ENCODE measurements at places on chromosomes 7 and 10.

DNA sequence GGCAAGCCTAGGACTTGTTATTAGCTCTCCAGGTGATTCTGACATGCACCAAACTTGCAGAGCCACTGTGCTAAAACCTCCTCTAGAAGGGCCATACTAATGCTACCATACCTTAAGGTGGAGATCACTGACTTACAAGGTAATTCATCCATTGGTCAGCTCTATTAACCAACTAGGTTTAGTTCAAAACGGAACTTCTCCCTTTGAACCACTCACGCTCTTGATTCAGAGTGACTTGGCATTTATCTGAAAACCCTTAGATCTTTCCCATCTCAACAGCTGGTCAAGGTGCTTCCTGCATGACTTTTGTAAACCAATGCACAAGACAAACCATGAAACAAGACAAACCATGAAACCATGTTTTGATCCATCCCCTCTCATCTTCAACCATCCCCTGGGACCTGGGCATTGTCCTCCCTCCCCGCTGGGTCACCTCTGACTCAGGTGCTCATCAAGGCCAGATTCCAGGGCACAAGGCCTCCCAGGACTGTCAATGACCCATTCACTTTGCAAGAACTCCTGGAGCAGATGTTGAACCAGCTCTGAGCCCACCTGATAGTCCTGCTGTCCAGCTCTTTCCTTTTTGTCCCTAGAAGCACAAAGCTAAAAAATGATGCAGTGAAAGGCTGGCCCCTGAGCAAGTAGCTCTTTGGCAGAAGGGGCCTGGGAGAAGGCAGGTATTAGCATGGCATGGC lies 18.8 kb downstream of the IMPDH1 start:
- no peak for DNase-seq

GRCh38 chr10:23818484-23818883 lies 379.6 kb downstream of the OTUD1 start:
- no peak for DNase-seq

DNA sequence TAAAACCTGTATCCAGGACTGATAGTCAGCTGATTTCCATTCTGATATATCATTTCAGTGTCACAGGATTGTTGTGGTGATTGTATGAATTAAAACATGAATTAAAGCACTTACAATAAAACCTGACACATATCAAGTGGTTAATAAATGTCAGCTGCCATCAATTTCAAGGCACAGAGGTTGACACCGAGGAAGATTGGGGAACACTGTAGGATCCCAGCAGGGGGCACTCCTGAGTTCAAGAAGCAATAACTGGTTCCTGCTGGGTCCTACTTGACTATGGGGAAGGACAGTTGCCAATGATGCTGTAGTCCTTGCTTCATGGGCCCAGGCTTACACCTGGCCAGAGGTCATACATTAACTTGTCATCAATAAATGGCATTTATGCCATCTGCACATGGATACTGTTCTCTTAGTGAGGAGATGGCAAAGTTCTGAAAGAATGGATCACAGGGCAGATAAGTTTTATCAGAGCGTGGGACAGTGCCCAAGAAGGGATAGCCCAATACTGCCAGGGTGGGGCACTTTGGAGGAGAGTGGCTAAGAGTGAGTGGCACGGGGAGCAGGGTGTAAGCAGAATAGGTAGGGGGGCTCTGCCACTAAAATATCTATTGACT lies 24.1 kb downstream of the FZD1 start:
- DNase-seq: no peak

DNA sequence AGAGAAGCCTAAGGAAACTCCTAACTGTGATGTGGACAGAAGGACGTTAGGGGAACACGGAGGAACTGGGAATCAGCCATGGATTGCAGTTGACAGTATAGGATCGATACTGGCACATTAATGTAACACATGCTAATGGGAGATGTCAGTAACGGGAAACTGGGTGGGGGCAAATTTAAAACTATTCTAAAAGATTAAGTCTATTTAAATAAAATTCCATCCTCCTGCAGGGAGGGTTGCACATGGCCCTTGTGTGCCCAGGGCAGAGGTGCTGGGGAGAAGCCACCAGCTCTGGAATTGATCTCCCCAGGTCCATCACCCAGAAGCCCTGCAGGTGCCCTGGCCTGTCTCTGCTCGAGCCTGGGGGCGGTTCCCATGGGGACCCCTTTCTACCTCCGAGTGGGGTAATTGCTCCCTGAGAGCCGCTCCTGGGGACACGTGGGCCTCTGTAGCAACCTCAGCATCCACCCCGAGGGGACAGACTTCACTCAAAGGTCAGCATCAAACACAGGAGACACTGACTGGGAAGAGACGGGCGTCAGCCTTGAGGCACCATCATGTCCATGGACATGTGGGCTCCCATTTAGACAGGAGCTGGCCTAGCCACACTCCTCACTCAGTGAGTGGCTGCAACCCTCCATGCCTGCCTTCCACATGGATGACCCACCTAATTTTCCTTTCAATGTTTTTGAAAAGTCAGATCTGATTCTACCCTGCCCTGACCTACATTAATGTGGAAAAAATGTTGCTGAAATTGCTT lies 21.1 kb downstream of the SCART1 start:
- no peak for DNase-seq

GRCh38 chr7:11141541-11141940 lies 167.9 kb downstream of the PHF14 start:
- DNase-seq: no peak

GRCh38 chr7:4758111-4758510 lies 17.3 kb upstream of the AP5Z1 start:
- no peak for DNase-seq

GRCh38 chr10:66838656-66839055 lies 87.2 kb upstream of the LRRTM3 start:
- DNase-seq: no peak

- no peak for DNase-seq
Measured at GRCh38 chr7:118328505-118329211, 104.2 kb downstream of the ANKRD7 start.

GRCh38 chr10:69904533-69904932 lies 102.8 kb downstream of the COL13A1 start:
- no peak for DNase-seq

DNA sequence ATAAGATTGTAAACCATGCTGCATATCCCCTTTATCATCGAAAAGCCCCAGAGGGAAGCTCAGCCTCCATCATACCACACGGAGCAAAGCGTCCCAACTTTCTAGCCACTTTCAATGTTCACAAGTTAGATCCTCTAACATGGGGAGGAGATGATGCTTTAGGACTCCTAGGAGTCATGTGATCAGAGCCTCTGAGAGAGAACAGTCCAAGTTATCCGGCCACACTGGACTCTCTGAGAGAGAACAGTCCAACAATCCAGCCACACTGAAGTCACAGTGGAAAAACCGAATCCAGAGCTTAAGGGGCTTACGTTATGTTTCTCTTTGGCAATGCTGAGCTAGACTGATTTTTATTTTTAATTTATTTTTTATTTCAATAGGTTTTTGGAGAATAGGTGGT lies 72.5 kb downstream of the MALSU1 start:
- no peak for DNase-seq

GRCh38 chr10:10956681-10957542 lies 60.8 kb upstream of the CELF2 start:
- no peak for DNase-seq

DNA sequence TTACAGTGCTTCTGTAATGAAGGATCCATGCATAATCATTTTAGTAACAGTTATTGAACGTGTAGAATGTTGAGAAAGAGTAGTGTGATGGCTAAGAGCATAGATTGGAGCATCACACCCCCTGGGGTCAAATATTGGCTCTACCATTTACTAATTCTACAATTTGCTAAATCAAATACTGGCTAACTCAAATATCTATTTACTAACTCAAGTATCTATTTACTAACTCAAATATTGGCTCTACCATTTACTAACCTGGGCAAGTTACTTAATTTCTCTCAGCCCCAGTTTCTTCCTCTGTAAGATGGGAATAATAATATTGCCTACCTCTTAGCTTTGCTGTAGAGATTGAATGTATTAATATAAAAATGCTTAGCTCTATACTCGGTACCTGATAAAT lies 64.0 kb downstream of the CDK14 start:
- DNase-seq: no peak

DNA sequence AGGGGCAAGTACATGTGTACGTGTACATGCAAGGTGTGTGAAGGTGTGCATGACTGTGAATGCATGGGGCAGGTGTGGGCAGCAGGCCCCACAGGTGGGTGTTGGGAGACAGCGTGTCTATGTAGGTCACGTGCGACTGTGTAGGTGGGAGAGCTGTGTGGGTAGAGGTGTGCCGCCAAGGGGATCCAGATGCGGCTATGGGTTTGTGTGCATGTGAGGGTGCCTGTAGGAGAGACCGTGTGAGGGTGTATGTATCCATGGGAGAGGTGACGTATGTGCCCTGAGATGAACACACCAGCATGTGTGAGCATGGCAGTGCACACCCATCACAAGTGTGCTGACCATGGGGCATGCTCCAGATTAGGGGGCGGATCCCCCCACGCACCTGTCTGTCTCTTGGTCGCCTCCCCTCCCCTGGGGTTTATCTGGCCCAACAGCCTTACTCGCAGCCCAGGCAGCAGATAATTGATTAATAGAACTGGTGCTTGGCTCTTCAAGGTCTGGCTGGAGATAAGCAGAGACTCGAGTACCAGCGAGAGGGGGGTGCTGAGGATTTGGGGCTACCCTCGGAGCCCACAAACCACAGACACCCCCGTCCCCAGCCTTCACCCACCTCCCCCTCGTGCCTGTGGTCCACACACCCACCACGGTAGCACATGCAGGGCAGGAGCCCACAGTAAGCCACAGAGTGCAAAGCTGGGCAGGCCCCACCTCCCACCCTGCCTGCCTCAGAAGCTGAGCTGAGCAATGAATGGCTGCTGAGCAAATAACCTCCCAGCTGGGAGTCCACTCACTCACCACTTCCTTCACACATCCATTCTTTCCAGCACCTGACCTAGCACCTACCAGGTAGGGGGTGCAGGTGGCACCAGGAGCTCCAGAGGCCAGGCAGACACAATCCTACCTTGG lies 41.4 kb upstream of the ZMIZ1 start:
- no peak for DNase-seq

DNA sequence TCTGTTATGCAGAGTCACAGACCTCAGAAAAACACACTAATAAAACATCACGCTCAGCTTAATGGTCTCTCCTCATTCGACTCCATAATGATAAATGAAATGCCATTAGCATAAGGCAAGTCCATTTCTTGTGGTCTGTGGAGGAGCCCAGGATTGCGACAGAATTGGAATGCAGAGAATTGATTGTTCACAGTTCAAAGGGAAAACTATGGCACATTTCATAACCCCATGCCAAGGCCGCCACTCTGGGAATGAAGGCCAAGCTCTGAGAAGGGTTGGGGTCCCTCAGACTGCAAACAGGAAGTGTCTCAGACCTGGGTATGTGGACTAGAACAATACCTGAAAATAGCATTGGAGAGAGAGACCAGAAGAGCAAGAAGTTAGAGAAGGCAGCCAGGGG lies 398.9 kb downstream of the ADRA2A start:
- peak; percentile 78 for DNase-seq

DNA sequence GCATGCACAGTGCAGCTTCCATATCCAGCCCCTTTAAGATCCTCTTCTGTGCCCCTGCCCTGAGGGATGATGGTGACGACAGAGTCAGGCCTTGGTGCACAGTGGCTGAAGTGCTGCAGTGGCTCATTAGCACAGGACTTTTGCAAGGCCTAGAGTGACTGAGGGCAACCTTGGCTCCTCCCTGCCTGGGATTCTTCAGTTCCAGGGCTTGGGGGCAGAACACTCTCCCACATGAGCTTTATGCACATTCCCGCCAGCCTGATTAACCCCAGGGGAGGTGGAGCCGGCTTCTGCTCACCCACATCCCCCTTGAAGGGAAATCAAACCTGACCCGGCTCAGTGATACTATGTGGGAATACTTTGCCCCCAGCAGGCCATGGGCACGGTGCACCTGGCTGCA lies 253.4 kb downstream of the GALNT17 start:
- no peak for DNase-seq

DNA sequence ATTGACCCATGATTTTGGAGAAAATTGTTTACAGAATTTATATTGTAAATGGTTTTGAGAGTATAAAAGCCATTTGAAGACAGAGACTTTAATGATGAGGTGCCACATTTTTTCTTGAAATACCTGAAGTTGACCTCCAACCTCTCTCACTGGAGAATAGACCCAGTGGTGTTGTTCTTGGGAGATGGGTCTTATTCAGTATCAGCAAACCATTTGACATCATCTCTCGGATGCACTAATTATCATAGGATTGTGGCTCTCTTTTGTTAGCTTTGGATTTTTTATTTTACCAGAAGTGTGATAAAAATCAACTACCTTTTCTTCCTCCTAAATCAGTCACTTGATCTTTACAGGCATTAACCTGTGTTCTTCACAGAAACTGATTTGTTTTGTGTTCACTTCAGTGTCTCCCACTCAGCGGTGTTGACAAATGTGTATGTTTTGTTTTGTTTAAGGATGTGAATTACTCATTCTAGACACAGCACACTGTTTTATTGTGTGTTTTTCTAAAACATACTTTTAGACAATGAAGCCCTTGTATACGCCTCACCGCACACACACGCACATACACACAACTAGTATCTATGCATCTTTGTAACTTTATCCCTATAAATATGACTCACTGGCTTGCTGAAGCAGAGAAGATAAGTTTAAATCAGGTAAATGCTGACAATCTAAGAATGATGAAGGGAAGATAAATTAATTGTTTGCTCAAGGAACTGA lies 455.6 kb downstream of the INHBA start:
- DNase-seq: no peak

GRCh38 chr10:42997849-42998165 lies 79.1 kb upstream of the RET start:
- no peak for DNase-seq

DNA sequence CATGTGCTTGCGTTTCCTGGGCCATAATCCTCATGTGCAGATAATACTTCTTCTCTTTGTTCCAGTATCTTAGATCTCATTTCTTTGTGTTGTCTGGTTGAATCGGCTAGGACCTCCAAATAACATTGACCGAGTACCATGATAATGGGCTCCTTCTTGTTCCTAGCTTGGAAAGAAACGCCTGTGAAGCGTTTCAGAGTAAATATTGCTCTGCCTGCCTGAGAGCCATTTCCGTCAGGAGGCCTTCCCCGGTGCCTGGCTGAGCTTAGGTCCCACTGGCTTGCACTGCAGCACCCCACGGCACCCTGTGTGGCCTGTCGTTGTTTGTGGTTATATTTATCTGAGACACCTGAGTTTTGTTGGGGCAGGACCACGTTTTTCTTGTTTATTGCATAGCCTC lies 17.7 kb downstream of the FOXK1 start:
- DNase-seq: no peak

- DNase-seq: no peak
Measured at GRCh38 chr10:53315709-53316108, 543.1 kb upstream of the MBL2 start.

DNA sequence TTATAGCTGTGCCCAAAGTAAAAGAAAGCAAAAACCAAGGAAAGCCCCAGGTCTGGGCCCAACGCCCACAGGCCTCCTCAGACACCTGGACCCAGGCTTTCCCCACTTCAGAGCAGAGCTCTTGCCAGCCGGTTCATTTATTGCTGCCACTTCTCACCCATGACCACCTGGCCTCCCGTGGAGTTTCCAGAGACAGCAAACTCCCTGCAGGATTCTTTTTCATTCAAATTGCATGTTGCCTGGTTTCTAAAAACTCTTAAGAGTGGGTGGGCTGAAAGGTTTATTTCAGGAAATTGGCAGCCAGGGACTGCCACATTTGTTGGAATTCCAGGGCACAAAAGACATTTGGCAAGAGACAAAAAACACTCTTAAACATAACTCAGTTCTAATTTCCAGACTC lies 4.7 kb downstream of the VOPP1 start:
- no peak for DNase-seq

- no peak for DNase-seq
Measured at GRCh38 chr7:159211540-159212182, 67.0 kb upstream of the VIPR2 start.

GRCh38 chr10:119759832-119760231 lies 34.0 kb downstream of the INPP5F start:
- no peak for DNase-seq
